ENCODE measurements at places on chromosomes 4 and X.
A peak's percentile ranks its signal among the peaks of the same experiment; 100 is the strongest.

DNA sequence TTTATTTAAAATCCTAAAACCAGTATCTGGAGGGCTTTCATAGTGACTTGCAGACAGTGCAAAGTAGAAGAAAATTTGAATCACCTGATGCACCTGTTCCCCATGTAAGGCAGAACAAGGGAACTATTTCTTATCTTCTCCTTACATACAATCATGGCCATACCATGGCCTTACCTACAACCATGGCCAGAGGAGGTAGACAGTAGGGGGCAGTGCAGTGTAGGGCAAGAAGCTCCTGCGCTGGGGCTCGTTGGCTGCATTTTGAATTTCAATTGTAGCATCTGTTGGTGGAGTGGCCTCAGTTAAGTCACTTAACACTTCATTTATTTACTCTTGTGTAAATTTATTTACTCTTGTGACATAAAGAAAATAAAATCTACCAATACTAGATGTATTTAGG is 33.0 kb downstream of the GALNTL6 start:
- no peak for DNase-seq

DNA sequence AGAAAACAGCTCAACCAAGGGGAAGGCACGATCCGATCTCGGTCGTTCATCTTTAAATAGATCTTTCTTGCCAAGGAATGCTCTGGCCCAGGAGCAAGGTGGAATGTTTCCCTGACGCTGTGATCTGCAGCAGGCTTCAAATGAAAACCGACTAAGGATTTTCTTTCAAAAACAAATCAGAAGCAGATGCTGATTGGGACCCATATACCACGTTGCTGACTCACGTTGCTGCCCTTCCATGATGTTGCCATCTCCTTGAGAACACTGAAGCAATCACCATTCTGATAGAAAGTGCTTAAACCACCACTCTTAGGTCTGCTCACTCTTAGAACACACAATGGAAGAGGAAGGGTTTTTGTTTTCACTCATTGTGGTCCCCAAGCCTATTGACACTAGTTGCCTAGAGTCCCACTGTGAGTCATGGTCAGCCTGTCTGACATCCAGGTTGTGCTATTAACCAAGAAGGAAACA is 26.1 kb downstream of the LAMTOR3 start:
- DNase-seq = no peak

- no peak for DNase-seq
Measured at GRCh38 chr4:93346840-93347239, 481.7 kb upstream of the ATOH1 start.

GRCh38 chr4:175413561-175413960 is 398.5 kb downstream of the GPM6A start:
- DNase-seq = no peak

GRCh38 chr4:90007494-90008167 is 113.0 kb downstream of the MMRN1 start:
- DNase-seq = no peak

DNA sequence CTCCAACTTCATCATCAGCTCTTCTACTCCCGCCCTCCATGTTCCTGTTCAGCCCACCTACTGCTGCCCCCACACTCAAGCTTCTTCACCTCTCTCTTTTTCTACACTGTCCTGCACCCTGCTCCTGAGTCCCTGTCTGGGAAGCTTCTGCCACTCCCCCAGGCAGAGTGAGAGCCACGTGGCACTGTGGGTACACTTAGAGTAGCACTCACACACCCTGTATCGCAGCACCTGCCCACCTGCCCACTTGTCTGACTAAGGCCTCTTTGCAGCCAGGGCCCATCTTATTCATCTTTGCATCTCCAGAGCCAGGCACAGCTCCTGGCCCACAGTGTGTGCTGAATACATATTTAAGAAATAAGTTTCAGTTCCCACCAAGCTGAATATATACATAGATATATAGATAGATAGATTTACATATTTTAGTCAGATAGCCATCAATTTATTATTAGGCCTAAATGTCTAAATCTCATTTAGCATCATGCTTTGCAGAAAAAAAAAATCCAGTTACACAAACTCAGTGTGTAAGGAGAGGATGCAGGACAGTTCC is 24.9 kb downstream of the CCDC149 start:
- DNase-seq = no peak

- DNase-seq = no peak
Measured at GRCh38 chrX:15645266-15645665, 19.3 kb downstream of the CLTRN start.

DNA sequence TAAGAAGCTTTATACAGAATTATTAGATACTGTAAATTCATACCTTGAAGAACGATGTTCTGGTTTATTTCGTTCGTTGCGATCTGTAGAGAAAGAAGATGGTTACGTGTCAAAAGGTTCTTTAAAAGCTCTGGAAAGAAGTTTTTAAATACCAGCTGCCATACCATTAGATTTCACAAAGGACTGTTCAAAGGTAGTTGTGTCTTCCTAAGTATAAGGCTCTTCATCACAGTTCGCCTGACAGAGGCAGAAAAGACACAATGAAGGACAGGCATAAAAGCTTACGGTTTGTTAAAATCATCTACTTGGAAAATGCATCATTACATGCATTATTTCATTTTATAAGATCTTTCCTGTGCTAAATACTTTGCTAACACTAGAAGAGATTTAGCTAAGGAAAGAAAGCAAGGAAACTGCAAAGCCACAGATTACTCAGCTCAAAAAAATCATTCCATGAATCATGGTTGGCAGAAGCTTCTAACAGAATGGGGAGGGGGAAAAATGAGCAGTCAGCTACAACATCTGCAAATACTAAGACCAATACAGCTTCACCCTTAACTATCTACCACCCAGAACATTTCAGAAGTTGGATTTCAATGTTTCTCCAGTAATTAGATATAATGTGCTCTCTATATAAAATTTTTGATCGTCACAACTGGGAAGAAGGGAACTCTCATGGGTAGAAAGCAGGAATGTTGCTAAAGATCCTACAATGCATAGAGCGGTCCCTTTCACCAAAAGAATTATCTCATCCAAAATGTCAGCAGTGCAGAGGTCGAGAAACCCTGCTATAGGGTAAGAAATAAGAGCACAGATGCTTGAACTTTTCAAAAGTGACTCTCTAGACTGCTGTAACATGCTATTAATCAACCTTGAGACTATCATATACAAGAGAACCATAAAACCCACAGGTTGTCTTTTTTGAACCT is 50.7 kb upstream of the PRSS48 start:
- DNase-seq = no peak

DNA sequence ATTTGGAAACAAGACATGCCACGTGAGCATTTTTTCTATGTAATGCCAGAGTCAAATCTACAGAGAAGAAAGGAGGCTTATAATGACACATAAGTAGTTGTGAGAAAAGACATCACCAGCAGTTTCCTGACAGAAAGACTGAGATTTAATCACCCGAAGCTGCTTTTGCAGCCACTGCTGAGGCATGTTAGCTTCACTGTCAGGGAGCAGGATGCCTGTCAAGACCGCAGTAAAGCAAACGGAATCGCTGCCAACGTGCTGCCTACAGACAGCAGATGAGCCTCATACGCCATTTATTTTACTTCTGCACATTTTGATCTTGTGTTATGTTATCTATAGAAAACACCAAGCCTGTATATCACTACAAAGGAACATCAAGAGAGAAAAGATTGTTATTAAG is 68.7 kb upstream of the NDST3 start:
- DNase-seq = no peak

GRCh38 chrX:28697732-28698131 is 110.5 kb downstream of the IL1RAPL1 start:
- no peak for DNase-seq

GRCh38 chr4:1315836-1316536 is 26.3 kb downstream of the MAEA start:
- DNase-seq = no peak

DNA sequence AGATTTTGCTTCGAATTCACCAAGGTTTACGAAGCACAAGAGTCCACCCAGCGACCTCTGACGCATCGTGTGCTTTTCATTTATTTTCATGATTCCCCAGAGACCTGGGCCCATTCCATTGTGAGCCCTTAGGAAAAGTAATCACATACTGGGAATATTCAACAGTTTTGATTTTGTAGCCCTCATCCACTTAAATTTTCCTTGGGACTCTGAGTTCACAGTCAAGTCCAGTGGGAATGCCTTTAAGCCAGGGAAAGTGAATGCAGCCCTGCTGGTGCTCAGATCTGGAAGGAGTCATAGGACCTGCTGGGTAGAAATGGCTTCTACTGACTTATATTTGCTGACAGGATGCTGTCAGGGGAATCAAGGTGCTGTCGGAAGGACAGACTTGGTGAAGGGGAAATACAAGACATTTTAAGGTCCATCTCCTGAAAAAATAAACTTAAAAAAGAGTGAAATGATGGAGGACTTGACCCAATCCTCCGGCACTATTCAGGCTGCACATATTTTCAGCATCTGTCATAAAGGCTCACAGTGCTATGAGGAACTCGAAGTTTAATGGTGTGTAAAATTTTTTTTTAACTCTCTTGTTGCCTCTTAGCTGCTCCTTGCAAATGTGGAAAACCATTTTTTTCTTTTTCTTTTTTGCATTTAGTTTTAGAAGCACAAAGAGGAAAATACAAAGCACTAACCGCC is 204.9 kb downstream of the MID1 start:
- no peak for DNase-seq

DNA sequence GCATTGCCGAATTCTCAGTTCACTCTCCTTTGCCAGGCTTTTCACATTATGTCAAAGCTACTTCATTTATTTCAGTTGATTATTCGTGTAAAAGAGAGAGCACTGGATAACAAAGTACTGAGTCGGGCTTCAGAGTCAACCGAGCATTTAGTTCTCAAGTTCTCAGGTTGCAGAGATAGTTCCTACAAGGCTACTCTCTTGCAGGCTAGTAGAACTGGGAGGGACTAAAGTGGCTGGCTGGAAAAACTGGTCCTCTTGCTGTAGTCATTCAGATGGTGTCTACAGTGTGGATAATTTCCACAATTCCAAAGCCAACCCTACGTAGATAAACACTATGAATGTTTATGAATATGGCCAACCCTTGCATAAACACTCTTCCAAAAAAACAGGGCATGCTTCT is 4.6 kb upstream of the CCNG2 start:
- DNase-seq = no peak

DNA sequence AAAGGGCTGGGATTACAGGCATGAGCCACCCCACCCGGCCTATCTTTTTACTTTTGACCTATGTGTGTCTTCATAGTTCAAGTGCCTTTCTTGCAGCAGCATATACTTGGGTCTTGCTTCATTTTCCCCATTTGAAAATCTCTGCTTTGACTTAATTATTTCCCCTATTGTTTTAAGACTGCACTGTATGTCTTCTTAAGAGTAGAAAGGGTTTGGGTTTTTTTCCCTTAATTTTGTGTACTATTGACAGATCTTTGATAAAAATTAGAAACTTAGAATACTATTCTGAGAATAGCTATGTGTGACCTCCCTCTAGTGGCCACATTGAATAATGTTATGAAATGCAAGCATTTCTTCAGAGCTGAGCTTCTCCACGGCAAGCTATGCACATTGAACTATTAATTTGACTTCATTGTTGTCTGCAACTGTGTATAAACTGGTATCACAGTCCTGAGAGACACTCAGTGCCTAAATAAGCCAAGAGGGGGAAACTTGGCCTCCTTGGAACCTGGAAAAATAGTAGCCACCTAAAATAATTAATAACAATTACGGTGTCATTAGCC is 8.7 kb upstream of the SLC25A4 start:
- DNase-seq = peak; percentile 66

GRCh38 chr4:66216252-66216651 is 546.0 kb upstream of the EPHA5 start:
- no peak for DNase-seq

DNA sequence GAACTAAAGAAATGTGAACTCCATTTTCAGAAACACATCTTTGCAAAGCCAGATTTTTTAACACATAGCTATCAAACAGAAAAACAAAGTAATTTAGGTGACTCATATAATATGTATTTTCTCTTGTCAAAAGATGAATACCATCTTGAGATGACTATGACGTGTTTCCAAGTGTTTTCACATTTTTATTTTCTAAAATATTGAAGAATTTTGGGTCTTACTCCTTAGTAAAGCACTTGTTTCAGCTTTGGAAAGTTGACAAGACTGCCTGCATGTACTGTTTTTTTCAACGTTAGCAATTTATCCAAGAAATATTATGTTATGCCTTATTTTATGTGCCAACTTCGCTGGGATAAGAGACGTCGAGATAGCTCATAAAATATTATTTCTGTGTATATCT is 733.9 kb upstream of the EPHA5 start:
- DNase-seq = no peak

- DNase-seq = no peak
Measured at GRCh38 chrX:119401569-119401968, 2.4 kb downstream of the SLC25A43 start.

DNA sequence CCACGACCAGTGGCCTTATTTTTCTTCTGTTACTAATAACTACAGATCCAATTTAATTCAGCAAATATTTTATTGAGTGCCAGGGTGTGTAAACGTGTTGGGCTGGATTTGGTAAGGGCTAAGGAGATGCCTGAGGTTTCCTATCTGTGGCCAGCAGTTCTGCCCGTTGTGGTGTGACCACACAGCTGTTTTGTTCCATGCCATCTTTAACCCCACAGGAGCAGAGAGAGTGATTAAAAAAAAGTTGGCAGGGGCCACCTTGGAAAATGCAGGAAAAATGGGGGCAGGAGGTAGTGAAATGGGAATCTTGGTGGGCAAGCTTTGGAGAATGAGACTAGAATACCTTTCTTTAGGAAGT is 1.1 kb downstream of the PLAC8 start:
- DNase-seq = no peak

GRCh38 chr4:76055016-76055415 is 19.1 kb upstream of the CXCL11 start:
- DNase-seq = no peak

GRCh38 chr4:138645289-138645688 is 370.3 kb upstream of the NOCT start:
- DNase-seq = no peak

Measured in CD4-positive, alpha-beta T cell treated with Interleukin-2 at 100 ng/mL for 4 hours (primary cell).